NCI-H2029 (cell line): ENCODE measurements at places on chromosomes 16 and 17.

DNA sequence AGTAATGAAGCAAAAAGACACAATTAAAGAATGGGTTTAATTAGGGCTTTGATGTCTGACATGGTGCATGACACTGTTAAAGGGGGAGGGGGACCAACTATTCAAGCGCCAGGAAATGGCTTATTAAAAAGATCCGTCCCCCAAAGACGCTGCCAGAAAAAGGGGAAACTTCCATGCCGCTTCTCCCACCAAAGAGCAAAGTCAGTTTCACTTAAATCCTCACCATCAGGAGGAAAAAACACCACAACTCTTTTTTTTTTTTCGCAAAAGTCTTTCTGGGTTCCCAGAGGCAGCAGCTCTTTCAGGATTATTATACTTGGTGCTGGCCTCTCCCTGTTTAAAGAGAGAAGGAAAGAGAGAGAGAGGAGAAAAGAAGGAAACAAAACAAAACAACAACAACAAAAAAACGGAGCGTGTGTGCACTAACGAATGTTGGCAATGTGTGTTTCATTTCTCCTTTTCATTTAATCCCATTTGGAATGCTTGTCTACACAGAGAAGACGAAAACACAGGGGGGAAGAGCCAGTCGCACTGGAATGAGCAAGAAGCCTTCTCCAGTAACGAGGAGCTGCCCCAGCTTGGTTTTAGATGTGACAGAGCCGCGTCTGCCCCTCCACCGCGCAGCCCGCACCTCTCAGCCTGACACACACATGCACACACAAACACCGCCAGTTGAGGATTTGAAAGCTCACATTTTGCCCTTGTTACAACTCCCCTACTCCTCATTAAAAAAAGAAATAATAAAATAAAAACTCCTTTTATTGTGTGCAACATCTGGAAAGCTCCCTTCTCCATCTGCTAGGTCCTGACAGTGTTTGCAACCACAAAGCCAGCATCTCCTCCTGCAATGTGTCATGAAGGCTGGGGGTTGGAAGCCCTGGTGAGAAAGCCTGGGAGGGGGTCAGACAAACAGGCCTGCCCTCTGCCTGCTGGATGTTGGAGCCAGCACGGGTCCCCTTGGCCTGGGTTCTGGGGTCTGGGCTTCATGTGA lies 32.7 kb upstream of the AXIN2 start:
- DNase-seq, result no peak

DNA sequence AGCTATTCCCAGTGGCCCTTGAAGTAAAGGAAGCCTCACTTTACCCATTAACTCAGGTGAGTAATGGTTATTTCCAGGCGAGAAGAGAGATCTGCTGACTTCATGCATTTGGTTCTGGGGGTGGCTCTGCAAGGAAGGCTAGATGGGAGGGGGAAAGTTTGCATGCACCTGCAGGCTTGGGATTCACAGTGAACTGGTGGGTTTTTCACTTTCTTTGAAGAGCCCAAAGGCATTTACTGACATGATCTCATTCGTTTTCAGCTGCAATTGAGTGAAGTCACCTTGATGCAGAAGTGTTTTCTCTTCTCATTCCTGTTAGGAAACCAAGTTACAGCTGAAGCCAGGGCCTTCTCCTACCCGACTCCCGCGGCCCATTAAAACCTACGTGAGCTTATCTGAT lies 131.0 kb upstream of the N4BP1 start:
- DNase-seq, result no peak

DNA sequence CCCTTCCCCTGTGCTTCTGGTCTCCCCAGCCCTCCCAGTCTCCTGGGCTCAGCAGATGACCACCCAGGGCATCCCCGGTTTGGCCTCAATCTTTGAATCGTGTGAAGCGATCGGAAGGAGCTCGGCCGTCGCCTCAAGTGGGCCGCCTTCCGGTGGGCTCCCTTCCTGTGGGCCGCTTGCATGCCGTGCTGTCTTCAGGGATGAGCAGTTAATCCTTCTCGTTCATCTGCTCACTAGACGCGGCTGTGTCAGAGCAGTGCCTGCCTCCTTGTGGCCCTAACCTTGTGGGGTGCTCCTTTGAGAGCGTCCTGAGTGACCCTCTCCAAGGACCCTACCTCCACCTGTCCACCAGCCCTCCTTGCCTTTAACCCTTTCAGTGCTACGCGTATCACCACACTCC lies 40.4 kb downstream of the BAIAP2 start:
- no peak for DNase-seq

DNA sequence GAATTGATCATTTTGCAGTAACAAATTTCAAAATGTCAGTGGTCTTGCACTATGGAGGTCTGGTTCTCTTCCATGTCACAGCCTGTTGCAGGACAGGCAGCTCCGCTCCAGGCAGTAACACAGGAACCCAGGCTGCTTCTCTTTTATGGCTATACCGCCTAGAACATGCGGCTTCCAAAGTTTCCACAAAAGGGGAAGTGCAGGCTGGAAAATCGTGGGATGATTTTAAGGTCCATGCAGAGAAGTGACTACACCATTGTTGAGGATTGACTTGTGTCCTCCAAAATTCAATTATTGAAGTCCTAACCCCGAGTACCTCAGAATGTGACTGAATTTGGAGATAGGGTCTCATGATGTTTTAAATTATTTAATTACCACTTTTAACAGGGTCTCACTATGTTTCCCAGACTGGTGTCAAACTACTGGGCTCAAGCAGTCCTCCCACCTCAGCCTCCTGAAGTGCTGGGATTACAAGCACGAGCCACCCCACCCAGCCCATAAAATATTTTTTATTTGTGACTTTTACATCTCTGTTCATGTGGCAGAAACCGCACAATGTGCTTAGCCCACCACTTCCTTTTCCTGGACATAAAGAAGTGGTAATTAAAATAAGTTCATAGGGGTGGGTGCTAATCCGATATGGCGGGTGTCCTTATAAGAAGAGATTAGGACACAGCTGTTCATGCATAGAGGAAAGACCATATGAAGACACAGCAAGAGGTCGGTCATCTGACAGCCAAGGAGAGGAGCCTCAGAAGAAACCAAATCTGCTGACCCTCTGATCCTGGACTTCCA lies 279.2 kb upstream of the RPL38 start:
- no peak for DNase-seq

DNA sequence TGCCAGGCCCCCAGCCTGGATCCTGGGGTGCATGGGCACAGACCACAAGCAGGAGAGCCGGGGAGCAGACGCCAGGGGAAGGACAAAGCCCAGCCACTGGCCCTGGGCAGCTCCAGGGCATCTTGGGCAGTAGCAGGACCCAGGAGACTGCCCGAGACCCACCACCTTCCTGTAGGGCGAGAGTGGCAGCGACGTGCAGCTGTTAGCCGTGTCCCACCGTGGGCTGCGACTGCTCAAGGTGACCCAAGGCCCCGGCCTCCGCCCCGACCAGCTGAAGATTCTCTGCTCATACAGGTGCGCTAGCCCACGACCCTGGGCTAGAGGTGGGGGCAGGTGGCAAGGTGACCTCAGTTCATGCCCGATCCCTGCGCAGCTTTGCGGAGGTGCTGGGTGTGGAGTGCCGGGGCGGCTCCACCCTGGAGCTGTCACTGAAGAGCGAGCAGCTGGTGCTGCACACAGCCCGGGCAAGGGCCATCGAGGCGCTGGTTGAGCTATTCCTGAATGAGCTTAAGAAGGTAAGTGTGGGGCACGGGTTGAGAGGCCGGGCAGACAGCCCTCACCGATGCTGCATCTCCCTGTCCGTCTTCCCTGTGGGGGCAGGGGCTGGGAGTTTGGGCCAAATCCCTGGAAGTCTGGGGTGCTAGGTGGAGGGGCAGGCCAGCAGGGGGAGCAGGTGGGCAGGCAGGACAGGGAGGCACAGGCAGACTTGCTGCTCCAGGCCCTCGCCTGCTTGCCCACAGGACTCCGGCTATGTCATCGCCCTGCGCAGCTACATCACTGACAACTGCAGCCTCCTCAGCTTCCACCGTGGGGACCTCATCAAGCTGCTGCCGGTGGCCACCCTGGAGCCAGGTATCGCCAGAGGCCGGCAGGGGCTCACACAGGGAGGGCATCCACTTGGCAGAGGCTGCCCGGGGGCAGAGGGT lies 13.5 kb upstream of the SMIM5 start:
- no peak for DNase-seq

DNA sequence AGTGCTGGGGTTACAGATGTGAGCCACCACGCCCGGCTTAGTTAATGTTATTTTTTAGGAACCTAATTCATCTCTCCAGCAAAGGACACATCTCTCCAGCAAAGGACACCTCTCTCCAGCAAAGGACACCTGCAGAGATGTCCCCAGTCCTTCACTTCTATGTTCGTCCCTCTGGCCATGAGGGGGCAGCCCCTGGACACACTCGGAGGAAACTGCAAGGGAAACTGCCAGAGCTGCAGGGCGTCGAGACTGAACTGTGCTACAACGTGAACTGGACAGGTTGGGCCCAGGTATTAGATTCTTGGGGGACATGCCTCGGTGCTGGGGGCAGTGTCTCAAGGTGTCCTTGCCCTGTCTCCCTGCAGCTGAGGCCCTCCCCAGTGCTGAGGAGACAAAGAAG lies 4.7 kb downstream of the PFAS start:
- DNase-seq, result no peak

- DNase-seq, result peak; percentile 78
These were observed 3.4 kb downstream of the MAP2K3 start for GRCh38 chr17:21287703-21288449.

GRCh38 chr17:75498726-75499213 lies 16.6 kb downstream of the CASKIN2 start:
- no peak for DNase-seq

GRCh38 chr16:75087375-75087979 lies 29.1 kb downstream of the LDHD start:
- DNase-seq, result peak; percentile 86

GRCh38 chr16:89330177-89330856 lies 112.8 kb downstream of the ZNF778 start:
- DNase-seq, result no peak

GRCh38 chr17:8785547-8786413 lies 13.4 kb downstream of the MFSD6L start:
- no peak for DNase-seq
